ENCODE measurements at places on chromosomes 16 and 17. TPM values are rescaled to one million over a fixed set of nuclear protein-coding genes. Genes with fewer than 3 reads are reported as not detected.

Gene ESRP2
- 127 TPM for total RNA-seq

Gene GDPD3
- 53.1 TPM for total RNA-seq

Gene HID1
- total RNA-seq: 78.1 TPM

Gene KRT14
- total RNA-seq: 0.52 TPM

Gene PLXDC1
- total RNA-seq: 13.0 TPM

Gene TBC1D3I
- total RNA-seq: 2.1 TPM

Gene KCNAB3
- total RNA-seq: 7.9 TPM

Gene ATAD5
- 3.0 TPM for total RNA-seq

Gene SCARF1
- 16.3 TPM for total RNA-seq

All from ureter (tissue), 1 donor.